NCI-H524 treated with DMSO at 0.1 percent for 48 hours (cell line): ENCODE measurements at places on chromosomes 4 and X.

- DNase-seq, result no peak
Measured at GRCh38 chrX:7086384-7086783, 61.1 kb upstream of the STS start.

- no peak for DNase-seq
Measured at GRCh38 chr4:113355550-113356371, 306.3 kb downstream of the ANK2 start.

GRCh38 chr4:138311771-138312535, 69.8 kb upstream of the SLC7A11 start:
- no peak for DNase-seq

DNA sequence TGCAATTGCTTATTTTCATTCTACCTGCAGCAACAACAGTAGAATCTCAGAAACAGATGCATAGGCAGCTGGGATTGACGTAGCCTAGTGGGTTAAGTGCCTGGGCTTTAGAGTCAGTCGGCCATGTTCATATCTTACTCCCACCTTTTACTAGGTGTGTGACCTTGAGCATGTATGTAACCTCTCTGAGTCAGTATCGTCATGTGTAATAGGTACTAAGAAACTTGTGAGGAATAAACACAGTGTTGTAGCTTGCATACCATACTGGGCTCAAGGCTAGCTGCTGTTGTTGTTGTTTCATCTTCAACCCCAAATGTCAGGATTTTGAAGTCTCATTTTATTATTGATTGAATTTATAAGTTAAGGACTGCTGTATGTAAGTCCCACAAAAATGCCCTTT, 14.2 kb downstream of the RAB9A start:
- DNase-seq, result no peak

- DNase-seq, result no peak
Measured at GRCh38 chr4:123116412-123116811, 194.0 kb upstream of the NUDT6 start.

GRCh38 chr4:185726931-185727330, 85.1 kb downstream of the SORBS2 start:
- no peak for DNase-seq

DNA sequence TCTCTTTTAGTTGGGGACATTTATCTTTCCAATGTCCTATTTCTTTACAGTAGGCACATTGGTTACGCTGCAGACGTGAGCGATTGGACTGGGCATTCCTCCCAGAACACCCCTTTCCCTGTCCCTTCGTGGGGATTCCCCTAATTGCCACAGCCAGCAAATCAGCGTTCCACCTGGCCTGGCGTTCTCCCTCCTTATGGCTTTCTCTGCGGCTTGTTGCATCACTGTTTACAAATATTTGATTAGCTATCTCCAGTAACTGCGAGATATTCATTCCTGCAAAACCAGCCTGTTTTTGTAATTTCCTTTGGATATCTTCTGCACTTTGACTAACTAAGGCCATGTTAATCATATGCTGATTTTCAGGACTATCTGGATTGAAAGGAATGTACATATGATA, 202.5 kb upstream of the KLF8 start:
- no peak for DNase-seq

GRCh38 chr4:5389756-5390310, 318.5 kb downstream of the EVC2 start:
- no peak for DNase-seq

DNA sequence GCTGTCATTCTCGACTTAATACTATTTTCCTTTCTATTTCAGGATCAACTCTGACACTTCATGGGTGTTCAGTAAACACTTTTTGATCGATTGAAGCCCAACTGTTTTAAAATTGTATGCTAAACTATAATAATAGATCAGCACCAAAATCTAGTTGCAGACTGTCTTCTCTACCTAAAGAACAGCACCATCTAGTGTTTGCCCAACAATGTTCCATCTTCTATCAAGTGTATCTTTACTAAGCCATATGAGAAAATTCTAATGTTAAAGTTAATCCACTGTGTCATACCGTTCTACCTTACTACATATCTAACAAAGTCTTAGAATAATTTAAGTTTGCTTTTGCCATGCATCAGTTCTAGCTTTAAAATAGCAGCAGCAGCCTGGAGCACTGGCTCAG, 113.0 kb upstream of the PRDX4 start:
- DNase-seq, result no peak

DNA sequence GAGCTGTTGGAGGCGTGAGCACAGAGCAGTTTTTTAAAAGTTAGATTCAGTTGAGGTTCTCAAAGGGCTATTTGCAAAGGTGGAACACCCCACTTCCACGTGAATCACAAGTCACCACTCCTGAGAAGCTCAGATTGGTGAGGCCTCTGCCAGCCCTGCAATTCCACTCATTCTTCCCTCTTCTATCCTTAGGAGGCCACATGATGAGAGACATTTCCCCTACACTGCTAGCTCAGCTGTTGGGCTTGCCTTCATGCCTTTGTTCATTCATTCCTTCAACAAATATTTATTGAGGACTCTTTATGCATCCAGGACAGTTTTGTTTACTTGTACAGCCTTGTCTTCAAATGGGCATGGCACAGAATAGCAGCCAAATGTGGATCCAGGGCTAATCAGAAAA, 3.7 kb downstream of the SRPX2 start:
- no peak for DNase-seq

- DNase-seq, result no peak
Measured at GRCh38 chr4:29043411-29043810, 1676.8 kb upstream of the PCDH7 start.

DNA sequence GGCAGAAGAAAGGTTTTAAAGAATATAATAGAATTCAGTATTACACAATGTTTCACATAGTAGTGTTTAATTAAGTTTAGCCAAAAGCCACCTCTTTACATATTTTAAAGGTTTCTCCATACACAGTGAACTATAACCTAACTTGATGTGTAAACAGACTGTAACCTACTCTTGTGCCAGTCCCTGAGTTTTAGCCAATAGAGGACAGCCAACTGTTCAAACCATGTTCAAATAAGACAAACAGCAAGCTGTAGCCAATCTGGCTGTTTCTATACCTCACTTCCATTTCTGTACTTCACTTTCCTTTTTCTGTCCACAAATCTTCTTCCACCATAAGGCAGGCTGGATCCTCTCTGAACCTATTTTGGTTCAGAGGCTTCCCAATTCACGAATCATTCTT, 65.2 kb downstream of the TEX13C start:
- no peak for DNase-seq
